ENCODE measurements at places on chromosomes 5 and 9. TPM values are rescaled to one million over a fixed set of nuclear protein-coding genes. Genes with fewer than 3 reads are reported as not detected.

Gene C9orf43
- total RNA-seq = 0.62 TPM

Gene IFNA13
- total RNA-seq = not detected

Gene GALT
- total RNA-seq = 13.9 TPM

Gene ERAP2
- 1.2 TPM for total RNA-seq

Gene SLC2A6
- 20.4 TPM for total RNA-seq

Gene PCDHGA1
- 0.48 TPM for total RNA-seq

Gene RMI1
- total RNA-seq = 10.5 TPM

Gene PHF24
- total RNA-seq = 0.07 TPM

Gene CSF1R
- total RNA-seq = 0.05 TPM

Gene LOX
- total RNA-seq = 1.8 TPM

Gene SNAPC4
- 14.7 TPM for total RNA-seq

Gene PRSS3
- 13.2 TPM for total RNA-seq

Gene SLC36A3
- total RNA-seq = not detected

Gene DOK3
- 4.3 TPM for total RNA-seq

Gene INVS
- total RNA-seq = 12.3 TPM

Gene LAMC3
- total RNA-seq = 1.1 TPM

Gene MSMP
- total RNA-seq = not detected

Gene LRRTM2
- total RNA-seq = not detected

Gene AIF1L
- total RNA-seq = 1.3 TPM

Gene FUT7
- not detected for total RNA-seq

Gene GFI1B
- total RNA-seq = 0.15 TPM

Gene POU5F2
- not detected for total RNA-seq

Gene IL31RA
- total RNA-seq = 1.8 TPM

Gene SOWAHA
- total RNA-seq = 0.15 TPM

Gene RLN1
- total RNA-seq = not detected

Gene PDCD1LG2
- 0.34 TPM for total RNA-seq

Gene PCDHA1
- 0.10 TPM for total RNA-seq

Gene SVEP1
- total RNA-seq = 1.9 TPM
